ENCODE measurements at places on chromosomes 2 and 18.

- no peak for DNase-seq
Measured at GRCh38 chr2:5725794-5726463, 33.7 kb downstream of the SOX11 start.

DNA sequence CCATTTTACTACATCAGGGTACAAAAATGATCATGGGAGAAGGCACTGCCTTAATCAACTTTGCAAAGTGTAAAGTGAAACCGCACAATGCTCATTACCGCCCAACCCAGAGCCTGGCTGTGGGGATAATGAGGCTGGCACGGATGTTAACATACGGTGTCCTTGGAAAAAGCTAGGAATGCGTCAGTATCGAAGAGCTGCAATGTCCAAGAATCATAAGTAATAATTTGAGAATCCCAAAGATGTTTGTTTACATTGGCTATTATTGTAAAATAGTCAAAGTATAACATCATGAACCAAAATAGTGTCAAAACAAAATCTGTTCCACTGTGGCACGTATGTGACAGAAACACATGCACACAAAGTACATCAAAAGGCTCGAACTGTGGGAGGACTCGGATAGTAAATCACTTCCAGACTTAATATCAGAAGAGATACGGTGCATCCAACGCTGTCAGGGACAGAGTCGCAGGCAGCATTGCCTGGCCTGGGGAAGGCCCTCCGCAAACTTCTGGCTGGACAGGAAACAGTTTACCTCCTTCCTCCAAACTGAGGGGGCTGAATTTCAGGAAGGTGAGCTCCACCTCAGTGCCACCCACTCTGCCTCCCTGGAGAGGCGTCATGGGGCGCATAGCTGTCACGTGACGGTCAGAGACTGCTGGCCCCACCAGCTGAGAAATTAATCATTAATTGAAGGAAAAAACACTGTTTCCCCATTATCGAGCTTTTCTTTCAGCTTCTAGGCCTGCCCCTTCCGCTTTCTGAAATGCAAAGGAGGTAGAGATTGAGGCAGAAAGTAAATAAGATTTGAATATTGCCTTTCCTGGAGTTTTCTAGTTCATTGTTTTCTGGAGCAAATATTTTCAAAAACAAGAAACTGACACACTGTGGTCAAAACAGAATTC lies 1.8 kb upstream of the ID2 start:
- no peak for DNase-seq

- no peak for DNase-seq
Measured at GRCh38 chr2:145412155-145412554, 892.2 kb upstream of the ZEB2 start.

DNA sequence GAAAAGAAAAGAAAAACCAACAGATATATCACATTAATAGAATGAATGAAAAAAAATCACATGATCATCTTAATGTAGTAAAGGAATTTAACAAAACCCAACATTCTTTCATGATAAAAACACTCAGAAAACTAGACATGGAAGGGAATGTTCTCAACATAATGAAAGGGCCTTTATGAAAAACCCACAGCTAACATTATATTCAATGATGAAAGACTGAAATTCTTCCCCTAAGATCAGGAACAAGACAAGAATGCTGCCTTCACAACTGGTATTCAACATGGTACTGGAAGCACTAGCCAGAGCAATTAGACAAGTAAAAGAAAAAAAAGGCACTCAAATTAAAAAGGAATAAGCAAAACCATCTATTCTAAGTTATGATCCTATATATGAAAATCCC lies 28.5 kb upstream of the EMILIN2 start:
- no peak for DNase-seq

- no peak for DNase-seq
Measured at GRCh38 chr2:75153221-75153620, 46.1 kb downstream of the TACR1 start.

GRCh38 chr2:129922571-129923264 lies 56.7 kb upstream of the RAB6C start:
- DNase-seq, result peak; percentile 30

DNA sequence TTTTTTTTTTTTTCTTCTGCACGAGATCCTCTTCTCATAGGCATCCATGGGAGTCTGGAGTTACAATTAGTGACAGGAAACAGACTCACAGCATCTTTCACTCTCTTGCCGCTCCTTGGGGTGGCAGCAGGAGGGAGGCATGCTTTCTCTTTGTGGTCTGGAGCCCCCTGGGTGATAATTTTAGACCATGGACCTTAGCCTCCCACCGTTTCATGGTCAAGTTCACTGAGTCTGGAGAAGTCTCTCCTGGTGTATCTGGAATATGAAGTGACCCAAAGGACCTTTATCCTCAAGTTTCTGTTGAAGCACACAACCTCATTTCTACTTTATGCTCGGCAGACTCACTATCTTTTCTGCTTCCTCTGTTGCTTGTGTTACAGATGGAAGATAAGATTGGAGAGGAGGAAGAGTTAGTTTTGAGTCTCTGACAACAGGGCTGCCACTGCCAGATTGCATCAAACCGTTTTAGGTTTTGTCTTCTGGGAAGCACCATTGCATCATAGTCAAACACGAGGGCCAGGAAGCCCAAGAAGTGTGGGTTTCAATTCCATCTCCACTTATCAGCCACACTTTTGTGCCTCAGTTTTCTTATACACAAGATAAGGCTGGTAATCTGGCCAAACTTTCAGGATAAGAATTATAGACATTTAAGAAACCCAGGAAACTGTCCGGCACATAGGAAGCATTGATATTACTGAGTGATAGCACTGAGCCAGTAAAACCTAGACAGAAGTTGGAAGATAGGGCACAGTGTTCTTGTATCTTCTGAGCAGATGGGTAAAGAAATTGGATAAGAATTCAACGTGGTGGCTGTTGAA lies 62.3 kb downstream of the ADCYAP1 start:
- DNase-seq, result no peak

DNA sequence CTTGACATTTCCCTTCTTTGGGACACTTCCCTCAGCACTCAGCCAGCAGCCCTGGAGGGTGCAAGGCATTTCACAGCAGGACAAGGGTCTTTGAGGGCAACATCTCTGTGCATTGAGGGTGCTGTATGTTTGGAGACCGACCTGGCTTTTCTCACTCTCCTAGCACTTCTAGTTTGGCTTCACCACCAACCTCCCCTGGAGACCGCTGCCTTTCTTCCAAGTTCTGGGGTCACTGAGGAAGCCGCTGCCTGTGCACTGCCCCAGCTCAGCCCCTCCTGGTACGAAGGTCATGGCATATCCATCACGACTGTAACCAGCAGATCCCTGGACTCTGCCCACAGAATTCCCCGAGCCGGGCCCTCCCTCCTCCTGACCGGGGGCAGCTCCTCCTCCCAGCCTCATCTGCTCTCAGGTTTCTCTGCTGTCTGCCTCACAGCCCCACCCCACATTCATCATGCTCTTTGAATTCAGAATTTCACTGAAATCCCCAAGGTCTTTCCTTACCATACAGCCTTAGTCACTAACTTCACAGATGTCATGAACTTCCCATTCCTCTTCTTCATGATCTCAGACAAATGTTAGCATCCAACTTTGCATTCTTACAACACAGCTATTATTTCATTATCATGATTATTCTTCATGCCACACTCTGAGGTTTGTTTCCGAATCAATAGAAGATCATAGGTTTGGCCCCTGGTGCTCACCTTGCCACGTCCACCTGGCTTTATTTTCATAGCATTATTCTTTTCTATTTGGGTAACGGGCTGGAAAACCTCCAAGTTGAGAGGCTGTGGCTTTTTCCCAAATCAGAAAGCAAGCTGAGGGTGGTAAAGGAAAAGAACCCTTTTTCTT lies 113.0 kb upstream of the COPS8 start:
- DNase-seq, result no peak

DNA sequence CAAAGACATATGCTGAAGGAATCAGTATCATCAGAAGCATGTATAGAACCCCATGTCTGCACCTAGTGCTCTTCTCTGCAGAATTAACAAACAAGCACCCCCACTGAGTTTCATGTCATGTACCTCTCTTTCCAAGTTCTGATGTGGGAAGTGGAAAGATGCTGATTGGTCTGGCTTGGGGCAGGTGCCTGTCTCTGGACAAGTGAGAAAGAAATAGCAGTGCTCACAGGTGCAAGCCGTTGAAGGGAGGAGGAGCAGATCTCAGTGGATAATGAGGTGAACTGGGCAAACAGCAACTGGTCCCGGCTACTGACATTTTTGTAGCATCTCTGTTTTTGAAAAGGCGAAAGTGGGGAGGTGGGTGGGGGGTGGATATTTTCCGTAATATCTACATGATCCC lies 17.5 kb upstream of the ACVR1 start:
- DNase-seq, result no peak

DNA sequence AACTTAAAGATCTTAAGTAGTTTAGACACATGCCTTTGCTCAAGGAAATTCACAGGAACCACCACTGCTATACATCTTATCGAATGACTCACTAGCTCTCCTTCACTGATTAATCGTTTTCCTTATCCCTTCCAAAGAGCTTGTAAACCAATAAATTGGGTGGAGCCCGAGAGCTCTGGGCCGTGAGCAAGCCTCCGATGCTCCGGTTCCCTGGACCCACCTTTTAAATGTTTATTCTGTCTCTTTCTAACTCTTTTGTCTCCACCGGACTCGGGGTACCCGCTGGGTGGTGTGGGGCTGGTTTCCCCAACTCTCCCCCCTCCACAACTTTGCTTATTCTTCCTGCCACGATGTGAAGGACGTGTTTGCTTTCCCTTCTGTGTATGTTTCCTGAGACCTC lies 292.9 kb upstream of the TMEFF2 start:
- no peak for DNase-seq

DNA sequence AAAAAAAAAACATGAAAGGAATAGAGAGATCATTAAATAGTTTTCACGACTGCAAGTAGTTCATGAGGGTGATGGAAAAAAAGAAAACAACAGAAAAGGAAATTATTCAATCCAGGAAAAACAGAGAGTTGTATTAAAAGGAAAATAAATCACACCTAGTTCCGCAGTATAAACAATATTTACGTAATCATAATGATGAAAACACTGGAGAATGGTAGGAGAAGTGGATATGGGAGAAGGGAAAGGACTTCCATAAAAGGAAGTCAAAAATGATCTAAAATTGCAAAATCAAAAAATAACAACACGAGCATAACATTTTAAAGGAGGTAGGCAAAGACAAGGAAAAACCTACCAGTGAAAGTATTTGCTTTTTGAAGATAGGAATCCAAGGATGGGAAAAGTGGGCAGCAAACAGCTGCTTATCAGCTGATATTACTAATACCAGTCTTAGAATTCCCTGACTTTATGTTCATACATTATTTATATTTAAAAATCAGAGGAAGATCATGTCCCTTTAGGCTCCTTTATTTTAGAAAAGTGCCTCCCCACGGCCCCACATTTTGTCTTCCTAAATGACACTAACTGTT lies 160.8 kb downstream of the NBAS start:
- no peak for DNase-seq

- no peak for DNase-seq
Measured at GRCh38 chr2:133598769-133599168, 30.5 kb upstream of the NCKAP5 start.

DNA sequence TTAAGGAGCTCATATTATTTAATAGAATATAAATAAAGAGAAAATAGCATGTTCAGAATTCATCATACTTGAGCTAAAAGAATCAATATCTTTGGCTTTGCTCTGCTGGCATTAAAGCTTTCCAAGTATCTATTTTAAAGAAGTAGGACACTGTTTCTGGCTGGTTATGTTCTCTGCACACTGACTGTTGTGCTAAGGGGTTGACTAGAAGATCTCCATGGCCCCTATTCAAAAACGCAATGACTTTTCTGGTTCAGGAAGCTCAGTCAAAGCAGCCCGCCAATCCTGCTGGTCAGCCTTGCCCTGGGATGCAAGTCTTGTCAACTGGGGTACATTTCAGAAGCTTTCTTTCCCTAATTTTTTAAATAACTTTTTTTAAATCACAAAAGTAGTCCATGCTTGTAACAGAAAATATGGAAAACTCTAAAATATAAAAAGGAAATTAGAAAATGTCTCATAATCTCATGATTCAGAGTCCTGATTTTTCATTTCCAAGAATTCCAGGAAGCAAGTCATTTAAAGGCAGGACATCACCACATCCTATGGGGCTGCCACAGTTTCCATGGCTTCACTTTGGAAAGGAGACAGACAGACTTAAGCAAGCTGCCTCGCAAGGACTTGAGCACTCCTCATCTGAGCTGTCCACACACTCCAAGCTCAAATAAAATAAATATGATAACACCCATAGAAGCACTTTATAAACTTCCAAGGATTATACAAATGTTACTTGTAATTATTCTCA lies 195.1 kb downstream of the TXNL1 start:
- DNase-seq, result no peak

- no peak for DNase-seq
Measured at GRCh38 chr2:148824190-148824589, 50.8 kb upstream of the KIF5C start.

- DNase-seq, result no peak
Measured at GRCh38 chr2:172912266-172912665, 163.4 kb upstream of the MAP3K20 start.

- DNase-seq, result no peak
Measured at GRCh38 chr18:35324926-35325655, 19.1 kb downstream of the ZNF24 start.

- no peak for DNase-seq
Measured at GRCh38 chr2:108835040-108835439, 48.5 kb downstream of the CCDC138 start.

DNA sequence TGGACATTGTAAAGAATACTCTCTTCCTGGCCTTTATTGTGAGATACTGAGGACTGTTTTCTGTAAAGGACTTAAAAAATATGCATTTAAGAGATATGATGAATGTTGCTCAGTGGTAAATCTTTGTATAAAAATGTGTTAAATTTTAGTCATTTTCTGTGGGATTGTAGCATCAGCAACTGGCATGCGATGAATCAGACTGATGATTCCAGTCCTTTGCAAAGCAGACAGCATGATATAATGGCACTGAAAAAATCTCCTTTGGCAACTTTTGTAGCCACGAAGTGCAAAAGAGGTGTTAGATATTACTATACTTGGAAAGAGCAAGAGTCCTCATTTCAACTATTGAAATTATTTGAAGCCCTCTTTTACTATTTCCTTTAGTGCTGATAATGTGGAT lies 678.7 kb downstream of the PLCL1 start:
- no peak for DNase-seq

GRCh38 chr2:31428001-31428418 lies 13.5 kb upstream of the XDH start:
- DNase-seq, result no peak

DNA sequence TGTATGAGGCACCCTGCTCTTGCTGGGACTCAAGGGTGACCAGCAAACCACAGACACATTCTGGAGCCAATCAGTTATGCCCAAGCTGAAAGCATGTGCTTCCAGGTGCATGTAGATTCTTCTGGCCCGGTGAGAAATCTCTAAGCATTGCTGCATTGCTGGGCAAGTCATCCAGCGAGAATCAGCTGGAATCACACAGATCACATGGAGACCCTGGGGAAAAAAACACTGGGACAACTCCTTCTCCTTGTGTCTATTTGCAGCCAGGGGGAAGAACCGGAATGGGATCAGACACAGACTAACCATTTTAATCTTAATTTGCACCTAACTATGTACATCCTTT lies 119.7 kb upstream of the KLF7 start:
- no peak for DNase-seq

- DNase-seq, result no peak
Measured at GRCh38 chr2:25103287-25103871, 61.5 kb downstream of the EFR3B start.

Measured in caudate nucleus (tissue), 63 donors.